NCI-H1694 treated with DMSO at 0.1 percent for 48 hours (cell line): ENCODE measurements at places on chromosomes 1 and 21.

GRCh38 chr1:2134621-2135307 is 59.8 kb downstream of the FAAP20 start:
- no peak for DNase-seq

GRCh38 chr1:79705218-79705617 is 698.7 kb upstream of the ADGRL4 start:
- no peak for DNase-seq

GRCh38 chr1:1200876-1201810 is 5.2 kb downstream of the TNFRSF18 start:
- DNase-seq: no peak

- no peak for DNase-seq
These were observed 46.1 kb upstream of the LIN9 start for GRCh38 chr1:226355016-226355415.

DNA sequence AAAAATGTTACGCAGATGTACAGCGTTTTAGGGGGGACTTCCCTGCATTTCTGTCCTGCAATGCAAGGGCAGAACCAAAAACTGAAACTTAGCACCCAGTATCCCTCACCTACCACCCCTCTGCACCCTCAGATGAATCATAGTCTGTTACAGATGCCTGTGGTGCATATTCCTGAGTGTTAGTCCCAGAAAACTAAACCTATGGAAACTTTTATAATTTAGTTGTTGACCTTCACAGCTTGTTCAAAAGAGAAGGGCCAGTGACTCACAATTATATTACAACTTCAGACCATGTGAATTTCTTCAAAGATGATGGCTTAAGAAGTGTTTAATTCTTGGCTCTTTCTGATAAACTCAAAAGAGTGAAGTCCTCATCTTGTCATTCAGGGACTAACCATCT is 5.8 kb downstream of the PTGER3 start:
- no peak for DNase-seq

- DNase-seq: no peak
These were observed 392 bp downstream of the GSTM2 start for GRCh38 chr1:109668123-109668775.

GRCh38 chr1:55694310-55694801 is 479.2 kb upstream of the USP24 start:
- DNase-seq: no peak

- no peak for DNase-seq
These were observed 20.9 kb downstream of the HENMT1 start for GRCh38 chr1:108639899-108640560.
